Cardiac muscle cell (in vitro differentiated cells and primary cell): ENCODE measurements at places on chromosomes 11 and 22.

DNA sequence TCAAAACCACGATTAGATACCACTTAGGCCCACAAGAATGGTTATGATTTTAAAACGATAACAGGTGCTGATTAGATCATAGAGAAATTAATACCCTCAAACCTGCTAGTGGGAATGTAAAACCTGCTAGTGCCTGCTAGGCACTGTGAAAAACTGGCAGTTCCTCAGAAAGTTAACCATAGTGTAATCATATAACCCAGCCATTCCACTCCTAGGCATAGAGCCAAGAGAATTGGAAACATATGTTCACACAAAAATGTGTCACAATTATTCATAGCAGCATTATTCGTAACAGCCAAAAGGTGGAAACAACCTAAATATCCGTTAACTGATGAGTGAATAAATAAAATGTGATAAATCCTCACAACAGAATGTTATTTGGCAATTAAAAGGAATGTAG, 122.2 kb upstream of the SYN3 start:
- DNase-seq: no peak

- no peak for DNase-seq
These were observed 100.3 kb upstream of the TEAD1 start for GRCh38 chr11:12573707-12574485.

GRCh38 chr22:33919391-33920196, 682 bp downstream of the LARGE1 start:
- peak; percentile 47 for DNase-seq

- DNase-seq: no peak
These were observed 7.1 kb downstream of the SPTBN2 start for GRCh38 chr11:66721939-66722338.

- no peak for DNase-seq
These were observed 88.2 kb downstream of the SIK3 start for GRCh38 chr11:117009905-117010605.

GRCh38 chr11:60857378-60858232, 1.9 kb upstream of the PTGDR2 start:
- DNase-seq: no peak
